Islet precursor cell (in vitro differentiated cells): ENCODE measurements at places on chromosomes 5 and 9.
A peak's percentile ranks its signal among the peaks of the same experiment; 100 is the strongest.

- DNase-seq = peak; percentile 33
Measured at GRCh38 chr5:16588434-16589214, 28.2 kb downstream of the RETREG1 start.

DNA sequence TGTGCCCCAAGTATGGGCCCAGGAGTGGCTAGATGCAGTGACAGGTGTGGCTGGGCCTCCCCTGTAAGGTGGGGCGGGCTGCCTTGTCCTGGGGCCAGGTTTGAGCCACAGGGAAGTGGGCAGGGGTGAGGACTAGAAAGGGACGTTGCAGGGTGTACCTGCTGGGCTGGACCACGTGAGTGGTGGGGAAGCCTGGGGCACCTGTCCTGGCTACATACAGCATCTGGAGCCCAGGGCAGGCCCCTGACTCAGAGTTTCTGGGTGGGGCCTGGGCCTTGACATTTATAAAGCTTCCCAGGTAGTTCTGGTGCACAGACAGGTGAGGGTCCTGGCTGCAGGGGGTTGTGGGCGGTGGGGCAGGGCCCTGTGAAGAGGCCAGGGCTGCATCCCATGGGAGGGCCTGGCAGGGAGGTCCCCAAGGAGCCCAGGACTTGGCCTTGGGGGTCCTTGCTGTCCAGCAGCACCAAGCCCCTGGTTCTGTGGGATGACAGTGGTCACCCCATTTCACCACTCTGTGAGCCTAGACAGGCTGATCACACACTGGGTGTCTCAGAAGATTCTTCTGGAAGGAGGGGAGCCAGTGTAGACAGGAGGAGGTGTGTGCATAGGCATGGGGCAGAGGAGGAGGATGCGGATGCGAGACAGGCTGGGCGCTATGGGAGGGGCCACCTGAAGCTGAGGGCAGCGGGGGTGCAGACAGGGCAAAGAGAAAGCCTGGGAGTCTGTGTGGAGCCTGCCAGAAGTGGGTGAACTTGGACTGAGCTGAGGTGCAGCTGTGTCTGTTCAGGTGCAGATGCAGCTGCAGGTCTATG, 94.0 kb downstream of the PHF2 start:
- DNase-seq = peak; percentile 50

GRCh38 chr5:168165221-168165914, 126.1 kb upstream of the WWC1 start:
- peak; percentile 60 for DNase-seq

DNA sequence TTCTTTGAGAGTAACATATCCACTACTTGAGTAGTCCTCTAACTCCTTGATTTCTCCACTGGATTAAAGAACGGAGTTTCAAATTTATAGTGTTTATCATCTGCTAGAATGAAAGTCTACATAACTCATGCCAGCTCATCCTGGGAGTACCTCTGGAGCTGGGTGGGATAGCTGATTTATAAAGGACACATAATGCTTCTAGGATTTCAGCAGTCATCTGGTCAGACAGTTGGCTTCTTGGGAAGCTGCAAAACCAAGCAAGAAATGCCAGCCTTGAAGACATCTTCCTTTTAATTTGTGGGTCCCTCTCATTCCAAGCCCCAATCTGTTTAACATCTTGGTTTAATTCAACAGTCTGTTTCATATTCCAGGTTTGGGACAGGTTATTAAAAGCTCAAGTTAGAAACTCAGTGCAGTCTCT, 3.2 kb downstream of the GALNT10 start:
- DNase-seq = no peak

DNA sequence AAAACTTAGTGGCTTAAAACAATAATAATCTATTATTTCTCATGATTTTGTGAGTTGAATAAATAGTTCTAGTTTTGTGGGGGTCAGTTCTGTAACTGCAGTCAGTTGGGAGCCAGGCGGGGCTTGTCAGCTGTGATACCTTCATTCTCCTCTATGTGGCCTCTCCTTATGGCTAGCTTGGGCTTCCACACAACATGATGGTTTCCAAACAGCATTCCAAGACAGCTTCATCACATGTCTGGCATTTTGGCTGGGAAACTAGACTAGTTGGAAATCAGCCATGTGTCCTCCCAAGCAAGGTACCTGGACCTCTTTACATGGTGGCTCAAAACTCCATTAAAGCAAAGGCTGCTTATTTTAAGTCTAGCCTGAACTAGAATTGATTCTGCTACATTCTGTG, 61.4 kb upstream of the RANBP3L start:
- peak; percentile 82 for DNase-seq

GRCh38 chr9:136570191-136570845, 24.5 kb upstream of the NOTCH1 start:
- no peak for DNase-seq

GRCh38 chr5:78706825-78707224, 58.3 kb upstream of the LHFPL2 start:
- no peak for DNase-seq

- no peak for DNase-seq
Measured at GRCh38 chr5:5195128-5195918, 55.2 kb downstream of the ADAMTS16 start.

- no peak for DNase-seq
Measured at GRCh38 chr9:72931437-72931836, 21.4 kb downstream of the ALDH1A1 start.

- no peak for DNase-seq
Measured at GRCh38 chr5:34609951-34610441, 46.1 kb upstream of the RAI14 start.

DNA sequence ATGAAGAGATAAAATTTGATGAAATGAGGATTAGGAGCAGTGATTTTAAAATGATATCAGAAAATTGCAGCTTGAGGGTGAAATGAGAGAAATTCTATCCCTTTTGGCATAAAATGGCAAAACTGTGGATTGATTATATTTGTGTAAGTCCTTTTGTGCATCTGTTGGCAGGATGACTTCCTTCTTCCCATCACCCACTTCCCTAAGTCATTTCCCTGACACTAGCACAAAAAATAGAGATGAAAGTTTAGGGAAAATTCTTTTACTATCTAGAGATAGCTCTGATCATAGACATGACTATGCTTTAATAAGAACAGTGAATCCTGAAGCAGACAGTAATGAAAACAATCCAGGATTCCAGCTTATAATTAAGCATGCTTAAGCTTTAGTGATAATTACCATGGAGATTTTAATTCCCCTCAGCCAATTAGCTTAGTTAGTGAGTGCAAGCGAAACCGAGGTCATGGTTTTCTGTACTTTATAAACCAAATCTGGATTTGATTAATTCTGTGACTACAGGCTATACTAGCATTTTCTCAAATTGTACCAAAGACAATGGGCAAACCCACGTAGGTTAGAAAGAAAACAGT, 163.6 kb upstream of the TARS1 start:
- no peak for DNase-seq

DNA sequence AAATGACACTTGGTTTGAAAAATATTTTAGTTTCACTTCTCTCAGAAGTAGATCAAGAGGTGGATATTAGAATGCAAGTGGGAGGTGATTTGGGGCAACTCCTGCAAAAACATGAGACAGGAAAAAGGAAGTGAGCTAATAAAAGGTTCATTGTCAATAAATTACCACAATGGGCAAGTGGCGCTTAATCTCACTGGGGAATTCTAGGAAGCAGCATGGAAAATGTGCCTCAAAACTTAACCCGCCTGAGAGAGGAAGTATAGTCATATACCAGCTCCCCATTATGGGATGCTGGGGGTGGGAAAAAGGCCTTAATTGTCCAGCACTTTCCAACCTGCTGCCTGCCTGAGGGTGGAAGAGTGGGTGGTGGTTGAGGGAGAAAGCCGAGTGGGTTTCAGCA, 204.1 kb downstream of the ELAVL2 start:
- DNase-seq = no peak

DNA sequence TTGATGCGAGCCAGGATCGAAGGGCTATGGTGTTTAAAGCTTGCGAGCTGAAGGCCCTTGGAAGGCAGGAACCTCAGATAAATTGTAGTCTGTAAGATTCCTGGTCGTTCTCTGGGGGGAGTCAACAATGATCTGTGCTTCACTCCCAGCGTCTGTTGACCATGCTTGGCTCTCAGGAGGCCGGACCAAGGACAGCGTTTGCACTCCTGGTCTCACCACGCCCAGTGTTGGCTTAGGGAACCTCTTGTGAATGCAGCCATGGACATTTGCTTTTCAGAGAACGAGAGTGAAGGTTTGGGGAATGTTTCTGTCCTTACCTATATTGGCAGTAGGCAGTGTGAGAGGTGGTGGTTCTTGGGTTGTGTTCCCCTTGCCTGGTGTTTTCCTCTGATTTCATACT, 60.2 kb upstream of the FAM120AOS start:
- DNase-seq = no peak

DNA sequence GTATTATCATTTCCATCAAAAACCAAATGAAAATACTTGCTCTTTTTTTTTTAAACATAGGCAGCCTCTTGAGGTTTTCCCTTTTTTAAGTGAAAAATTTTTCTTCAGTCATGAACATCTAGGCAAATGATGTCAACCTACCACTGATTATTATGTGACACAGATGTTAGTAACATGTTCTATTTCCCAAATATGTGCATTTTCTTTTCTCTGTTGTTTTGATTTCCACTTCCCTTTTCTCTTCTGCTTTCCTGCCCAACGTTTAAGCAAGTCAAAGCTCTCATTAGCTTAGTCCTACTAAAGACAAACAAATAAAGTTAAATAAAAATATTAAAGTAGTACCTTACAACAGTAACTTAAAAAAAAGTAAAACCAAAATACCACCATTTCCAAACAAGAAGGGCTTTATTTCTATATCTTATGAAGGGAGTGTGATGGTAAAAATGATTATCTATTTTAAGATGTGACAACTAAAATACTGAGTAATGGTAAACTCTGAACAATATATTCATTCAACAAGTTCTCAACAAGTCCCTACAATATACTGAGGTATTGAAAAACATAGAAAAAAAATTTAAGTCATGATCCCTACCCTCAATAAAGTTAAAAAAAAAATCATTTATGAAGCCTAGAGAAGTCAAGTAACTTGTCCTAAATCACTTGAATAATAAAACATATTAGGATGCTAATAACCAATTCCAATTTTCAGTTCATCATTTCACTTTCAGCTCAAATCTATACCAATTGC, 9.4 kb downstream of the SLC38A9 start:
- DNase-seq = no peak

GRCh38 chr5:75837258-75837841, 120.1 kb upstream of the POC5 start:
- DNase-seq = no peak

DNA sequence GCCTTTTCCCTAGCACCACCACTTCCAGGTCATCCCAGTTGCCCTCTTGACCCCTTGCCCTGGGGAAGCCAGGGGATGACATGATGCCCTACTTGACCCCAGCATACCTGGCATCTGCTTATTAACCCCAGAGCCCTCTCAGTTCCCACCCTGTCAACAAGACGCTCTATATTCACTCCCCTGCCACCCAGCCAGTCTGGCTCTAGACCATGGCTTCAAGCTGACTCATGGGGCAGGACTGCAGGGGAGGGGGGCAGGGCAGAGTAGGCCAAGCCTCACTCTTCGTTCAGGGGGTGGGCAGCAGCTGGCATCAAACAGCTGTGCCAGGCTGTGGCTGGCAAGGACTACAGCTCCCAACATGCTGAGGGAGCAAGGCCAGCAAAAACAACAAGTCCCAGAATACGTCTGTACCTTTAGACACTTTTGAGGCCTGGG, 5.3 kb downstream of the ATOSB start:
- DNase-seq = peak; percentile 72

GRCh38 chr9:87498811-87499360, 1.2 kb downstream of the DAPK1 start:
- no peak for DNase-seq

DNA sequence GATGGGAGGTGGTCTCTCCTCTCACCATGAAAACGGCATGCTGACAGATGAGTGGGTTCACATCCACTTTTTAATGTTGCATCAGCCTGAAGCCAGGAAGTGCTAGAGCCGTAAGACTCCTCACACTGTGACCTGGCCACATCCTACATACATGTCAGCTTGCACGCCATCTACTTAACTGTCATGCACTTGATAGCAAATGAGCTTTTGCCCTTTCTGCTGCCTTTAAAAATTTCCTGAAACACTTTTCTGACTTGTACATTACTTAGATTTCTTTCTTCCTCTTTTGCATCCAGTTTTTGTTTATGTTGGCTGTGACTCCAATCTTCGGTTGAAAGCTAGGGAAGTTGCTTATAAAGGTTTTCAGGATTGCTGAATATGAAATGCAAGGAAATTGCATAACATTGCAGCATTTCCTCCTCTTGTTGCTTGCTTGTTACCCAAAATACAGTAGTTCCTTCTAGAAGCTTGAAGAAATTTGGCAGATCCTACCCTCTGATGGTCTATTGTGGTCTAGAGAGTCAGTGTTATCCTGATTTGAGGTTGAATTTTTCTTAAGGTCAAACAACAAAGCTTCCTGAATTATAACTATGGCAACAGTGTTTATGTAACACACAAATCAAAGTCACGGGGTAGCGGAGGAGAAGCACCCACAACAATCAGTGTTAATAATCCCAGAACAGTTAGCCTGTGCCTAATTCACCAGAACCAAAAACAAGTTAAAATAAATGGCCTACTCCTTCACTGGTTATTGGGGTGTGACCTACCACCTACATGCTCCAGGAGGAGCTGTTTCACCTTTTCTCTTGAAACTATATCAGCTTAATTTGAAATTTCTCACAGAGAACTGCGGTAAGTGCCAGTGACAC, 232.5 kb downstream of the ARHGAP26 start:
- no peak for DNase-seq

DNA sequence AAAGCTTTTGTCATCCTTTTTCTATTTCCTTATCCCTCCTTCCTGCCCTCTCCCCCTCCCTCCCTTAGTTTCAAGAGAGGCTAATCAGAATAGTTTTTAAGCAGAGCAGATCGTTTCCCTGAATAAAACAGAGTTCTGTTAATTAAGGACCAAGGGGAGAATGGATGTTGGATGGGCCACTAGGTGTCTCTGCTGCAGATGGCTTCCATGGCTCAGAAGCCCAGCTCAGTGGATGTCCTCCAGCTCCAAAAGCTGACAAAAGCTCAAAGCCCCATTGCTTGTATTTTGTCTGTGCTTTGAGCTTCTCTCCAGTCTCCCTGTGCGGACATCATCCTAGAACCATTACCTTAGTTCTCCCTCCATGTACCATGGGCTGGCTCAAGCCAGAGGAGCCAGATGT, 21.0 kb upstream of the NPR3 start:
- no peak for DNase-seq

DNA sequence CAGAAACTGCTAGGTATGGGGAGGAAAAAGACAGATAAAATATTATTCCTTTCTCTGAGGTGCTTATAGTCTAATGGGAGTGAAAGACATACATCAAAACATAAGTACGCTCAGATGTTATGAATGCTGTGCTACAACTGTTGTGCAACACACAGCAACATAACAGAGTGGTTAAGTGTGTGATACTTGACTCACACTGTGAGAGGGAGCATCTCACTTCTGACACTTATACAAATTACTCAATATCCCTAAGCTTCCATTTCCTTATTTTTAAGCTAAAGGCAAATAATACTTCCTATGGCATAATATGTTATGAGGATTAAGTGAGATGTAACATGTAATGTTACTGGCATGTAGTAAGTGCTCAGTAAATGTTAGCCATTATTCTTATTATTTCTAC, 110.6 kb upstream of the FER start:
- DNase-seq = no peak

GRCh38 chr5:84383816-84384603, 670 bp downstream of the EDIL3 start:
- DNase-seq = peak; percentile 79

GRCh38 chr5:112917453-112917995, 4.5 kb downstream of the REEP5 start:
- no peak for DNase-seq

- peak; percentile 63 for DNase-seq
Measured at GRCh38 chr5:55234121-55234700, 803 bp upstream of the CCNO start.
